ENCODE measurements at places on chromosomes 1 and 21. TPM values are rescaled to one million over a fixed set of nuclear protein-coding genes. Genes with fewer than 3 reads are reported as not detected.

- no peak overlapping the region for H3K27ac ChIP-seq
- peaks cover 13% of the 10 kb centered on the region for H3K27me3 ChIP-seq
- no peak for DNase-seq
- no peak overlapping the region for H3K4me3 ChIP-seq
- H3K36me3 ChIP-seq, result no peaks in the 10 kb centered on the region
- no peaks in the 10 kb centered on the region for H3K4me1 ChIP-seq
These were observed 237.4 kb downstream of the LMX1A start for GRCh38 chr1:165119086-165119485.

- peak within 1 kb of the TSS; percentile 29 for H3K27ac ChIP-seq
- no peaks in the 10 kb centered on the region for H3K36me3 ChIP-seq
- H3K4me3 ChIP-seq, result peak within 1 kb of the TSS; percentile 43
- H3K27me3 ChIP-seq, result peaks cover 18% of the 10 kb centered on the region
These were observed at the start of gene FMOD for GRCh38 chr1:203351037-203351625. TSS of gene FMOD (minus strand) at chr1:203351122. CDS start at chr1:203348270, 2,852 bp downstream.

GRCh38 chr1:158283965-158284364 is 5.8 kb upstream of the CD1C start:
- peaks cover 21% of the 10 kb centered on the region for H3K4me1 ChIP-seq
- no peak overlapping the region for H3K27ac ChIP-seq
- no peak for DNase-seq
- peaks cover 5% of the 10 kb centered on the region for H3K27me3 ChIP-seq
- no peak overlapping the region for H3K4me3 ChIP-seq
- no peaks in the 10 kb centered on the region for H3K36me3 ChIP-seq

GRCh38 chr1:203463469-203464062 is 12.0 kb upstream of the PRELP start:
- H3K4me3 ChIP-seq, result no peak overlapping the region
- peaks cover 5% of the 10 kb centered on the region for H3K4me1 ChIP-seq
- no peak for DNase-seq

DNA sequence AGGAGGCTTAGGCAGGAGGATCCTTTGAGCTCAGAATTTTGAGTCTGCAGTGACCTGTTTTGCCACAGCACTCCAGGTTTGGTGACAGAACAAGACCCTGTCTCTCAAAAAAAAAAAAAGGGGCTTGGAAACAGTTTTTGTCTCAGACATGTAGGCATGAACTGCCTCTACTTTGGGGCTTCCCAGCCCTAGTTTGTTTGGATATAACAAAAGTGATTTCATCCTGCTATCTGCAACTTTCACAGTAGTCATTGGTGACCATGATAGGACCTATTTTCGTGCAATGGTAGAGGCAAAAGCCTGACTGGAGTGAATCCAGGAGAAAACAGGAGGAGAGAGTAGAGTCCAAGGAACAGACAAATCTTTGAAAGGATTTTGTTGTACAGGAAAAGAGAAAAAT is 20.3 kb upstream of the EVI5 start:
- H3K4me3 ChIP-seq, result no peak overlapping the region
- peaks cover 25% of the 10 kb centered on the region for H3K27me3 ChIP-seq
- no peak overlapping the region for H3K27ac ChIP-seq
- H3K36me3 ChIP-seq, result peaks cover 1% of the 10 kb centered on the region
- H3K4me1 ChIP-seq, result no peaks in the 10 kb centered on the region
- DNase-seq, result no peak

- peak overlapping the region; percentile 23 for H3K4me3 ChIP-seq
- H3K27me3 ChIP-seq, result peaks cover 9% of the 10 kb centered on the region
- H3K36me3 ChIP-seq, result peaks cover 2% of the 10 kb centered on the region
- H3K27ac ChIP-seq, result no peak overlapping the region
- H3K4me1 ChIP-seq, result peaks cover 29% of the 10 kb centered on the region
These were observed 73.2 kb upstream of the CNIH3 start for GRCh38 chr1:224542783-224543440.

GRCh38 chr1:112393631-112393974 is 2.4 kb upstream of the CTTNBP2NL start:
- peak overlapping the region; percentile 9 for H3K4me3 ChIP-seq
- no peaks in the 10 kb centered on the region for H3K36me3 ChIP-seq
- peaks cover 49% of the 10 kb centered on the region for H3K4me1 ChIP-seq
- H3K27ac ChIP-seq, result no peak overlapping the region
- DNase-seq, result no peak

DNA sequence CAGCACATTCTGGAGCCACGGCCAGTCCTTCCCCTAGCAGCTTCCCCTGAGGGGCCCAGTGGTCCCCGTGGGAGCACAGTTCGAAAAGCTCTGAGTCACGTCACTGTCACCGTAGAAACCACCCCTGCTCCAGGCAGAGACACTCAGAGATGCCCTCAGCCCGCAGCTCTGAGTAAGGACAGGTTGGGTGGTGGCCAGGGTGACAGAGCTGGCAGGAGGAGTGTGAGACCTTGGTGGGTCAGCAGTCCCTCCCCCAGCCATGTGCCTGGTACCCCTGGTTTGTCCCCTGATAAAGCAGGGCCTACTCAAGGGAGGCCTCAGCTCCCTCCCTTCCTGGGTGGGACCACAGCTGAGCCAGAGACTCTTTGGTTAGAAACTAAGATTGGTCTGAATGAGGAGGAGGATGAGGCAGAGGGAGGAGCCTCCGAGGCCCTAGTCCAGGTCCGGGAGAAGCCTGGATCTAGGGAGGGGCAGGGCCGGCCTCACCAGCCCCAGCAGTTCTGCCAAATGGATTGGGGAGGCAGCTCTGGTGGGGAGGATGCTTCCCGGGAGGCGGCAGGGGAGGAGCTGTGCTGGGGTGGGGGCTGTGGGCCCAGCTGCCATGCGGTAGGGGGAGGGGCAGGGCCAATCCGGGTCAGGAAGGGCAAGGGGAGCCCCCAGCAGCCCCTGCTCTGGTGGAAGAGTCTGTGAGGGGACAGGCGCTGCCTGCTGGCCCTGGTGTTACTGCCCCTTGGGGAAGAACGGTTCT is 55.2 kb downstream of the SLC9A1 start:
- H3K27ac ChIP-seq, result peak overlapping the region; percentile 66
- peaks cover 14% of the 10 kb centered on the region for H3K4me1 ChIP-seq
- H3K36me3 ChIP-seq, result peaks cover 6% of the 10 kb centered on the region

- peaks cover 6% of the 10 kb centered on the region for H3K4me1 ChIP-seq
- H3K4me3 ChIP-seq, result no peak overlapping the region
- H3K36me3 ChIP-seq, result no peaks in the 10 kb centered on the region
- no peak overlapping the region for H3K27ac ChIP-seq
- H3K27me3 ChIP-seq, result peaks cover 14% of the 10 kb centered on the region
These were observed 6.6 kb upstream of the AK4 start for GRCh38 chr1:65141394-65141793.

DNA sequence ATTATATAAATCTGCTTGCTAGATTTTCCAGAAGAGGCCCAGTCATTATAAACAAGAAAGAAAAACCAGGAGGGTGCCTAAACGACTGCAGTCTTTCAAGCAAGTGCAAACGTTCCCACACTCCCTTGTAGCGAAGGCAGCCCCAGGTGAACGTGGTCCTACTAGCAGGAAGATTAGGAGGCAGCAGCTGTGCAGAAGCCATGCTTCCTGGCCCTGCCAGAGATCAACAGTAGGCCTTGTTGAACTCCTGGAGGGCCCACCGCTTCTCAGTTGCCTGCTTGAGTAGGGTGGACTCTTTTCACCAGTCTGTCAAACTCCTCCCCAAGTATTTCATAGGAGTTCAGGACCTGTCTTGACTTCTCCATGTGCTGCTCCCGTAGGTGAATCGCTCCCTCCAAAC is 163.0 kb upstream of the GORAB start:
- peaks cover 1% of the 10 kb centered on the region for H3K27me3 ChIP-seq
- no peak overlapping the region for H3K4me3 ChIP-seq
- no peaks in the 10 kb centered on the region for H3K4me1 ChIP-seq
- H3K27ac ChIP-seq, result no peak overlapping the region
- DNase-seq, result no peak
- H3K36me3 ChIP-seq, result no peaks in the 10 kb centered on the region

DNA sequence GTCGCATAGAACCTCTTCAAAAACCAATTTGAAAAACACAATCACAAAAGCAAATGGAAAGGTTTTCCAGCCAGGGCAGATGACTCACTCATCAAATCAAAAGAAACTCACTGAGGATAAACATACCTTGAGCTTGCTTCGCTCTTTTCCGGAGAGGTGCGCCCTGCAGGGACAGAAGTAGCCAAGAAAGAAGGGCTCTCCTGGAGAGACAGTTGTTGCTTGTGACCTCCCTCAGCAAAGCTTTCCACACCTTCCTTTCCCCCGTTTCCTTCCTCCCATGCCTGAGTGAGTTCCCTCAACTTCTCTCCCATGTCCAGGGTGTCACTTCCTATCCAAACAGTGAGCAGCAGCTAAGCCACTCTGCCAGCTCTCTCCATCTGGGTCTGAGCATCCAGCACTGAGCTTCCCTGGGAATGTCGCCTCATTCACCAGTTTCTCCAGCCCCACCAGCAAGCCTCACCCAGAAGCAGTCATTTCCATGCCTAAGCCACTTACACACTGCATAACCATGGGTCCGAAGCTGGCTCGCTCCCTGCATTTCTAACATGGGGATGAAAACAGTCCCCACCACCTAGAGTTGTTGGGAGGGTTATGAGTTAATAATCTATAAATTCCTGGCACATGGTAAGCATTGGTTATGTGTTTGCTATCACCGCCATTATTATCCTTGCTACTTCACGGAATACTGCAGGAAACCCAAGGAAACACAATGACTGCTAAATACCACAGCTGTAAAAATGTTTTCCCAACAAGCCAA is 75.0 kb downstream of the PTPN14 start:
- H3K36me3 ChIP-seq, result no peaks in the 10 kb centered on the region
- no peak overlapping the region for H3K4me3 ChIP-seq
- H3K4me1 ChIP-seq, result peaks cover 18% of the 10 kb centered on the region
- no peak overlapping the region for H3K27ac ChIP-seq
- peaks cover 20% of the 10 kb centered on the region for H3K27me3 ChIP-seq
- no peak for DNase-seq

- no peak overlapping the region for H3K27ac ChIP-seq
- H3K27me3 ChIP-seq, result peaks cover 4% of the 10 kb centered on the region
- H3K4me3 ChIP-seq, result no peak overlapping the region
- DNase-seq, result no peak
These were observed 13.9 kb downstream of the PALMD start for GRCh38 chr1:99659755-99660210.

- no peak for DNase-seq
- peaks cover 6% of the 10 kb centered on the region for H3K27me3 ChIP-seq
- peaks cover 44% of the 10 kb centered on the region for H3K36me3 ChIP-seq
These were observed 149.0 kb downstream of the TGFBR3 start for GRCh38 chr1:91736715-91737615.

GRCh38 chr1:215358356-215358755 is 208.7 kb upstream of the KCTD3 start:
- H3K4me3 ChIP-seq, result no peak overlapping the region
- no peaks in the 10 kb centered on the region for H3K27me3 ChIP-seq
- no peaks in the 10 kb centered on the region for H3K4me1 ChIP-seq
- H3K36me3 ChIP-seq, result no peaks in the 10 kb centered on the region

DNA sequence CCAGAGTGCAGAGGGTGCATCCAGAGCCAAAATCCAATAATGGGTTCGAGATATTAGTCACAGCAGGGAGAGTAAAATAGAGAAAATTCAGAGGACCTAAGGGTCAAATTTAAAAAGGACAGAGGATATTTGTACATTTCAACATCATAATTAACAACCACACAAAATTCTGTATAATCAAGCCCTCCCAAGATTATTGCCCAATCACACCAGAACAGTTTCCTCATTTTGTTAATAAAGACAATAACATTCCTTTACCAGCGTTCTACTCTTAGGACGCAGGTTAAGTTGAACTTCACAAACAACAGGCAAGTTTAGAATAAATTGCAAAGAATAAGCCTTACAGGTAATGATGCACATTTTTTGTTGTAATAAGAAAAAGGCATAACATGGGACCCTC is 462.8 kb downstream of the PTPRC start:
- no peak overlapping the region for H3K4me3 ChIP-seq
- H3K36me3 ChIP-seq, result peaks cover 19% of the 10 kb centered on the region
- H3K27me3 ChIP-seq, result no peaks in the 10 kb centered on the region
- peaks cover 38% of the 10 kb centered on the region for H3K4me1 ChIP-seq

GRCh38 chr1:105636052-105636451 is 1420.4 kb upstream of the PRMT6 start:
- no peak for DNase-seq
- H3K27me3 ChIP-seq, result no peaks in the 10 kb centered on the region
- no peak overlapping the region for H3K27ac ChIP-seq
- H3K4me1 ChIP-seq, result no peaks in the 10 kb centered on the region
- no peaks in the 10 kb centered on the region for H3K36me3 ChIP-seq

- no peak within 1 kb of the TSS for H3K27ac ChIP-seq
- peak within 1 kb of the TSS; percentile 70 for H3K4me3 ChIP-seq
- H3K4me1 ChIP-seq, result peaks cover 11% of the 10 kb centered on the region
- peaks cover 5% of the 10 kb centered on the region for H3K36me3 ChIP-seq
These were observed at the start of gene AGRN for GRCh38 chr1:1020000-1020404. TSS of gene AGRN (plus strand) at chr1:1020120. CDS start at chr1:1020173, 53 bp downstream.

DNA sequence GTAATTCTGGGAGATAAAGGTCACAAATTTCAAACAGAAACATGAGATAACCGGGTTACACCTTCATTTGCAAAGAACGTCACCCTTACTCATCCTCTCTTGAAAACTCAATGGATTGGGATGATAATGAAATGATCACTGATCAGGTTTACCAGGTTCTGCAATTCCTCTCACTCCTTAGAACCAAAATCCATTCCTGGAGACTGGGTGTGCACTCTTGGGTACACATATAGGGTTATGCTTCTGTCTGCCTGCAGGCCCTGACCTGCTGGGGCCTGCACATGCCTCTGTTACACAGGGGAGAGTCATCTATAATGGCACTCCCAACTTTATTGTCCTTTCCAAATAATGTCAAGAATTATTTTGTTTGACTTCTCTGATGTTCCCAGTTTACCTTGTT is 8.3 kb downstream of the SUSD4 start:
- H3K36me3 ChIP-seq, result no peaks in the 10 kb centered on the region
- DNase-seq, result no peak
- no peak overlapping the region for H3K27ac ChIP-seq
- peaks cover 22% of the 10 kb centered on the region for H3K27me3 ChIP-seq
- no peak overlapping the region for H3K4me3 ChIP-seq

DNA sequence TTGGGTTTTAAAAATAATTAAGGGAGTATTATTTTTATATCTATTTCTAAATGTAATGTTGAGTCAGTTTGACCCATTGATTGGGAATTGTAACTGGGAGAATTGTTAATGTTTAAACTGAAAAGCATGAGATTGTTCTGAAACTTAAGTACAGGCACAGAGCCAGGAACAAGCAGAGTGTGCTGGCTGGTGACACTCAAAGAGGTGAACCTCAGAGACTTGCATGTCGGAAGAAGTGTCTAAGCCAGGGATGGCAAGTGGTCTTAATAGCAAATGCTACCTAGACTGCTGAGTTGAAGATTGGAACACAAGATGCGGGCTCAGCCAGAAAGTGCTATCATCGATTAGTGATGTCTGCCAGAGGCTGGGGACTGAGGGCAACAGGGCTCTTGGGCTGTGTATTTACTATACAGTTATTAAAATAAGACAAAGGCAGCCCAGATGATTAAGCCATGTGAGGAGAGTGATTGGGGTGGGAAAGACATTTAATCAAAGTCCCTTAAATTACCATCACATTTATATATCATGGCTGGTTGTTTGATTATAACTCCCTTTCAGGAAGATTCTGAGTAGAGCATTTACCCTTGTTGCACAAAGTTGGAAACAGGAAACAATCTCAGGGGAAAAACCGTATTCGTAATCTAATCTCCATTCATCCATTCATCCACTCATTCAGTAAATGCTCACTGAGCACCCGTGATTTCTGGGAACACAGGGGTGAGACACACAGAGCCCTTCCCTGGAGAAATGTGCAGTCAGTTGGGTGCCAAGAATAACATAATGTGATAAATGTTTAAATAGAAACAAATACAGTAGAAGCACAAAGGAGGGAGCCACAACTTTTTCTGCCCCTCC is 42.8 kb downstream of the C8A start:
- H3K27me3 ChIP-seq, result no peaks in the 10 kb centered on the region
- no peaks in the 10 kb centered on the region for H3K4me1 ChIP-seq
- no peak for DNase-seq
- H3K36me3 ChIP-seq, result no peaks in the 10 kb centered on the region
- H3K27ac ChIP-seq, result no peak overlapping the region
- no peak overlapping the region for H3K4me3 ChIP-seq

Gene CYP2J2
- 0.54 TPM for total RNA-seq

Gene TTC34
- total RNA-seq, result 1.8 TPM

Gene ACTL8
- total RNA-seq, result not detected

Data from activated T-helper 1 cell treated with anti-CD3 and anti-CD28 coated beads, Interleukin-12 subunit alpha, Interleukin-12 subunit beta, Interleukin-2, Interleukin-4 antibody, amounts not matched to agents 30 ng/mL and 10 ng/mL and 1 ng/mL, durations not matched to agents 14 hours and 24 hours and 36 hours (primary cell).